CD4-positive, alpha-beta T cell treated with Interleukin-6 at 100 ng/mL for 8 hours (primary cell): ENCODE measurements at places on chromosomes 12 and 14.

GRCh38 chr14:24879661-24880386 is 170.1 kb downstream of the STXBP6 start:
- no peak for DNase-seq

DNA sequence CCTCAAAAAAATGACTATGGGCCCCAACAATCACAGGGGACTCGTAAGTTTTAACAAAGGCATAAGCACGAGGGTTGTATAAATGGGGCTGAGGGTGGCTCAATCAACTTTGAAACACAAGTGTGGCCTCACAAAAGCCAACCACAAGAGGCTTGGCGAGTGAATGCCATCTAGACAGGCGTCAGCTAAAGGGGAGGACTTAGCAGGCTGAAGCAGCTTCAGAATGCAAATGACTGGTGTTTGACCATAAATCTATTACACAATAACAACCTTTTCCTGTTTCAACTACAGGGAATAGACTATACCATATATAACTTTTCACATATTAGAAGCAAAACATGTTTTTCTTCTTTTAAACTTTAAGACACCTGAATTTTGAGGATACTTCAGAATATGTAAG is 777.9 kb downstream of the FSCB start:
- DNase-seq = no peak

DNA sequence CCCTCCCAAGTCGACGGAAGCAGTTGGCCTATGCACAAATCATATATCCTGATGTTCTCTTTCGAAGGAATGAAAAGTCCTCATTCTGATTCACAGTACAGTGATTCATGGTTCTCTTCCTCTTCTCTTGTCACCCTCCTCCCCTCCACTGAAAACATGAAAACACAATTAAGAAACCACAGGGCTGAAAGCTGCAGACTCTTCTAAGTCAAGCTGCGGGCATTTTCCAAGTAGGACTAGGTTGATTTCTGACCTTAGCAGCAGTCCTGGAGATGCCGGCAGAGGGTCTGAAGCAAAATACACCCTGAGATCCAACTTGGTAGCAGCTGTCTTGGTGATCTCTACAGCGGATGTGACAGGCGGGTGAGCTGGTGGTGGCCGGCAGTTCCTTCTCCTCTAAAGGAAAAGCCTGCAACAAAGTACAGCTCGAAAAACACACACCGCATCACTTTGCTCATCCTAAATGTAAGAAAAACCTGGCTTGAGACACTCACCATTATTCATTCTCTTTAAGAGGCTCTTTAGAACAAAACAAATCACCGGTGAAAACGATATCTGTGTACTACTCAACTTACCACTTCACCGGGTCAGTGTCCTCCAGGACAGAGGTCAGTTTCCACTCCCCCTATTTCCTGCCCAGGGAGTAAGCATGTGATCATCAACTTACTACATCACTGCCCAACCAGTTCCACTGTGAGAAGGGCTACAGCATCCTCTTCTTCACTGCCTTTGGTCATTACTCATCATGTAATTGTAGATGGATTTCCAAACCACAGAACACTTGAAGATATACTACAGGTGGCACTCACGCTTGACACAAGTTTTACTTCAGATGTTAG is 6.0 kb downstream of the TMCC3 start:
- no peak for DNase-seq

DNA sequence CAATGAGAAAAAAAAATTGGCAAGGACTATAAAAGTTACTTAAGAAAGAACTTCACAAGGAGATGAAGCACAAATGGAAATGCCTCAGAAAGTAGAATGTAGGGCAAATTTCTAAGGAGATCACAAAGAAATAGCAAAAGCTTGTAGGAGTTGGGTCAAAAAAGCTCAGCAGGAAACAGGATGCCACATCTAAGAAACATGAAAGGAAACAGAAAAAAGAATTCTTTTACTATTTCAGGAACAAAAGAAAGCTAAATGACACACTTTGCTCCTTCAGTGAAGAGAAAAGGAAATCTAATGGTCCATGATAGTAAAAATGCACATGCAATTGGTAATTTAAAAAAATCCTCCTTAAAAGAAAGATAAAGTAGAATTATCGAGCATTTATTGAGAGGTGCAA is 452.1 kb upstream of the GARIN6 start:
- no peak for DNase-seq

- DNase-seq = no peak
Measured at GRCh38 chr14:23021889-23022442, 12.0 kb upstream of the C14orf93 start.

DNA sequence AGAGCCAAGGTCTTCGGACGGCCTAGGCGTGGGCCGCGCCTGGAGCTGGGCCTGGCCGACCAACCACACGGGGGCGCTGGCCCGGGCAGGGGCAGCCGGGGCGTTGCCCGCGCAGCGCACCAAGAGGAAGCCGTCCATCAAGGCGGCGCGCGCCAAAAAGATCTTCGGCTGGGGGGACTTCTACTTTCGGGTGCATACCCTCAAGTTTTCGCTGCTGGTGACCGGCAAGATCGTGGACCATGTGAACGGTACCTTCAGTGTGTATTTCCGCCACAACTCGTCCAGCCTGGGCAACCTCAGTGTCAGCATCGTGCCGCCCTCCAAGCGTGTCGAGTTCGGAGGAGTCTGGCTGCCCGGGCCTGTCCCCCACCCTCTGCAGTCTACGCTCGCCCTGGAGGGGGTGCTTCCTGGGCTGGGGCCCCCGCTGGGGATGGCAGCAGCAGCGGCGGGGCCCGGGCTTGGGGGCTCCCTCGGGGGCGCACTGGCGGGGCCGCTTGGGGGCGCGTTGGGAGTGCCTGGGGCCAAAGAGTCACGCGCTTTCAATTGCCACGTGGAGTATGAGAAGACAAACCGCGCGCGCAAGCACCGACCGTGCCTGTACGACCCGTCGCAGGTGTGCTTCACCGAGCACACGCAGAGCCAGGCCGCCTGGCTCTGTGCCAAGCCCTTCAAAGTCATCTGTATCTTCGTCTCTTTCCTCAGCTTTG is 4.4 kb upstream of the SHMT2 start:
- DNase-seq = peak; percentile 58

- no peak for DNase-seq
Measured at GRCh38 chr12:113361574-113362370, 3.4 kb downstream of the PLBD2 start.

DNA sequence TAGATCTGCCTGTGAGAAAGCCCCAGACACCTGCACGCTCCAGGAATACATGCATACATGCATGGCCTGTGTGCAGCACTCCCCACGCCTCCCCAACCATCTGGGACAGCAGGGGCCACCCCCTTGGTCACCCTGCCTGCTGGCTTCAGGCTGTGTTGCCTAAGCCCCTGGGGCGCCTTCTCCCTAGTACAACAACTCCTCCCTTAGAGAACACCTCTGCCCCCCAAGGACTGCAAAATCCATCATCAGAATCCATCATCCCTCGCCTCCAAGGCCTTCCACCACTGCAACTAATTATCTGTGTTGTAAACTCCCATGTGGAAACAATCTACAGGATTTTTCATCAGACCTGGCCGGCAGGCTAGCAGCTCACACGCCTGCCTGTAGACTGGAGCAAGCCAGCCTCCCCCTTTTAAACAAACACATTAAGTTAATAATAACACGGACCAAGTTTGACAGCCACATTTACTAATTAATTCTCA is 36.8 kb downstream of the ZFP36L1 start:
- no peak for DNase-seq

DNA sequence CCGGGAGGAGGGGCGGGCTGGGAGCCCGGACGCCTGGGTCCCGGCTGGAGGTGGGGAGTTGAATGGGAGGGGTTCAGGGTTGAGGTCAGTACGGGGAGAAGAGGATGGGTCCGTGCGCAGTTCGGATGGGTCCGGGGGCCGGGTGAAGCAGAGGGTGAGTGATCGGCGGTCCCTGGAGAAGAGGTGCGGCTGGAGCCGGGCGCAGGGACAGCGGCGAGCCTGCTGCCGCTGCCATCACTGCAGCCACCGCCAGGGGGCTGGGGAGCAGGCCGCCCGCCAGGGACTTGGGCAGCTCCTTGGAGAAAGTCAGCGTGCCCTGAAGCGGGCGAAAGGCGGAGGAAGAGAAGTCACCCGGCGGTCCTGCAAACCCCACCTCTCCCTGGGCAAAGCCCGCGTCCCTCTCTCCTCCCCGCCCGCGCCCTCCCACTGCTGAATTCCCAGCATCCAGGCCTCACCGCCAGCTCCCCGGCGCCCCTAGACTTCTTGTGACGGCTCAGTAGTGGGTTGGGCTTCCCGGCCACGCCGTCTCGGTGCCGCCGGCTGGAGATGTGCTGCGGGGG is 6.0 kb upstream of the GPR84 start:
- DNase-seq = no peak

GRCh38 chr12:59636945-59637691 is 41.3 kb downstream of the SLC16A7 start:
- no peak for DNase-seq

DNA sequence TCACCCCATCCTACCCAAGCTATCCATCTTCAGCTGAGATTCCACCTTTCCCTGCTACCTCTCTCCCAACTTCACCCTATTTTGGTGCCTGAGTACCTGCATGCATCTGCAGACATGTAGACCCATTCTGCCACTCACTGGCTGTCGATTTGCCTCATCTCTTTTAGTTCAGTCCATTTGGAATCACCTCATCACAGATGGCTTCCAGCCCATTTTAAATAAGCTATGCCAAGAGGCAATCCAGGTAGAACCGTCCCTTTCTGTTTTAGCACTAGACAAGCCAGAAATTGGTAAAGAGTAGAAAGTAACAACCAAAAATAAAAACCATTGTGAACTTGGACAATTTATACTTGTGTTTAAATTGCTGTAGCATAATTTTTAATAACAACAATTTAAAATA is 11.3 kb downstream of the SLC35F4 start:
- DNase-seq = no peak

- no peak for DNase-seq
Measured at GRCh38 chr12:75837700-75838099, 193.9 kb downstream of the PHLDA1 start.

DNA sequence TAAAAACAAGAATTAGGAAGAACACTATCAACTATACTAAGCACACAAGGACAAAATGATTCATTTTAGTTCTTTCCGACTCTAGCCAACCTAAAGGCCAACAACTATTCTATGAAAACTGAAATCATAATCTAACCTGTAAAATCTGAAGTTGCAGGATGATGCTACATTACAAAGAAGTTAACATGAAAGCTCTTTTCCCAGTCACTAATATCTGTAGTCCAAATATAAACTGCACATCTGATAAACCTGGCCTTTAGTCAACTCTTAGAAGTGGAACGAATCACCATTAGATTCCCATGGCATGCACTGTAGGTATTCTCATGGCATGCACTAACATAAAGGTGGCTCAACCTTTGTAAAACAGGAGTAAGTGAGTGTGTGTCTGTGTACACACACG is 41.7 kb downstream of the BLTP3B start:
- DNase-seq = no peak

- peak; percentile 16 for DNase-seq
Measured at GRCh38 chr12:54759751-54760150, 94.6 kb upstream of the MUCL1 start.

DNA sequence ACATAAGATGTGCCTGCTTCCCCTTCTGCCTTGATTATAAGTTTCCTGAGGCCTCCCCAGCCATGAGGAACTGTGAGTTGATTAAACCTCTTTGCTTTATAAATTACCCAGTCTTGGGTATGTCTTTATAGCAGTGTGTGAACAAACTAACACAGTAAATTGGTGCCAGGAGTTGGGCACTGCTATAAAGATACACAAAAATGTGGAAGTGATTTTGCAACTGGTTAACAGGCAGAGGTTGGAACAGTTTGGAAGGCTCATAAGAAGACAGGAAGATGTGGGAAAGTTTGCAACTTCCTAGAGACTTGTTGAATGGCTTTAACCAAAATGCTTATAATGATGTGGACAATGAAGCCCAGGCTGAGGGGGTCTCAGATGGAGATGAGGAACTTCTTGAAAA is 264.1 kb downstream of the DACT1 start:
- no peak for DNase-seq

- no peak for DNase-seq
Measured at GRCh38 chr12:40207551-40207950, 17.2 kb upstream of the LRRK2 start.

DNA sequence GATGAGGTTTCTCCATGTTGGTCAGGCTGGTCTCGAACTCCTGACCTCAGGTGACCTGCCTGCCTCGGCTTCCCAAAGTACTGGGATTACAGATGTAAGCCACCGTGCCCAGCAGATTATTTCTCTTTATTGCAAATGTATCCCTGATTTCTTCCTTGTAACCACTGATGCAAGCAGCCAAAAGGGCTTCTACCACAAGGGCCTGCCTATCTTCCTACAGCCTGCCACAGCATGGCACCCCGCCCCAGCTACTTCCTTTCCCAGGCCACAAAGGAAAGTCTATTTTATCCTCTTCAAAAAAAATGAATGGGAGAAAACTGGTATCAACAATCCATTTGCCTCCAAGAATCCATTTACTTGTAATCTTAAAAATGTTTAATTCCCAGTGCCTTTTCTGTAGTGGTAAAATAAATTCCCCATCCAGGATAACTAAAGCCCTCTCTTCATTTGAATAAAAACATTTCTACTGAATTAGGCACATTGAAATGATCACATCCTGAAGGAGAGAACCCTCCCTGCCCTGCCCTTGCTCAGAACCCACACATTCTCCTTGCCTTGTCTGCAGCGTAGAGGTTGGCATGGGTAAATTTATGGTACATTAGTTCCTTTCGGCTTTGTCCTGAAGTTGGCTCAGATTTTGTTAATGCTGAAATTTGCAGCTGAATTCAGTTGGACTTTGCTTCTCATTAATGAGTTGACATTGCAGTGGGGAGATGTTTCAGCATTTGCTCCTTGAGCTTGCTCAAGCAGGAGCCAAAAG is 19.2 kb downstream of the GPHB5 start:
- no peak for DNase-seq

DNA sequence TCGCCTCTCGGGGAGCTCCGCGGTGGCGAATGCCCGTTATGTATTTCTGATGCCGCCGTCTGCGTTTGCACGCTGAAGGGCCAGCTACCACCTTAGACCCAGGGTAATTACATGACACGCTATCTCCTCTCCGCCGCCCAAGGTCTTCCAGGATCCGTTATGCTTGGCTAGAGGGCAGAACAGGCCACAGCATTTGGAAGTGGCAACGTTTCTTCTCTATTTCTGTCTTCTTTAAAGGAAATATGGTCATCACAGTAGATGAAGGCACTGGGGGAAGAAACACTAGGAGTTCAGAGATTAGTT is 861 bp upstream of the MDGA2 start:
- no peak for DNase-seq

GRCh38 chr12:82952946-82953345 is 266.2 kb downstream of the TMTC2 start:
- no peak for DNase-seq

- no peak for DNase-seq
Measured at GRCh38 chr12:89047856-89048418, 304.4 kb downstream of the DUSP6 start.

- no peak for DNase-seq
Measured at GRCh38 chr14:37566811-37567371, 28.2 kb downstream of the FOXA1 start.

DNA sequence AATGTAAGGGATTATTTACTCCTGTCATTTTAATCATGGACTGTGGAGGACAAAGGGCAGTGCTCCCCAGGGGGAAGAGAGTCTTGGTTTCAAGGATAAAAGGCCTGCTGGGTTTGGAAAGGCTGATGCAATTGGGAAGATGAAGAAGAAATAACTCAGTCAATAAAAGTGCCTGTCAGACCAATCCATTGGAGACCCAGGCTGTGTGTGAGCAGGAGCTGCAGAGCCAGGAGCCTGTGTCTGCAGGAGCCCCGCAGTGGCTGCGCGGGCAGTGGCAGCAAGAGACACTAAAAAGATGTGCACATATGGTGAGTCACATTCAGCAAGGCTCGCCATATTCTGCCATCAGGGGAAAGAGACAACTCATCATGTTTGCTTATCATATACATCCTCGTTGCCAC is 90.4 kb downstream of the CRACR2A start:
- DNase-seq = no peak
